Fibroblast of mammary gland (primary cell): ENCODE measurements at places on chromosomes 2 and 18.

GRCh38 chr2:96967436-96967835 lies 18.9 kb downstream of the FAM178B start:
- no peak for DNase-seq

DNA sequence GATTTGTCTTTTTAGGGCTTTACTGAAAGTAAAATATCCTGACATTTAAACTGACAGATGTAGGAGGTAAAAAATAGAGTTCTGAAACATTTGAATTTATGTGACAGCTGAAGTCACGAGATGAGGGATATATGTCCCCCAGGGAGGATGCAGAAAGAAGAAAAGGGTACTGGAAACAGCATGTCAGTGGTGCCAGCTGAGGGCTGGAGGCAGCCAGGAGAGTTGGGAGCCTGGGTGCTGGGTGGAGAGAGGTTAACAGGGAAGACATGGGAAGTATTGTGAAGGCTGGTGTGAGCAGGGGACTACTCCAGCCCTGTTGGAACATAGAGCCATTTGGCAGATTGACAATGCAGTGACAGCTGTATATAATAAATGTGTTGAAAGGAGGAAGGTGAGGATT lies 11.8 kb upstream of the MOCOS start:
- no peak for DNase-seq

- DNase-seq, result peak; percentile 63
Measured at GRCh38 chr2:176613323-176613987, 344.2 kb downstream of the MTX2 start.

DNA sequence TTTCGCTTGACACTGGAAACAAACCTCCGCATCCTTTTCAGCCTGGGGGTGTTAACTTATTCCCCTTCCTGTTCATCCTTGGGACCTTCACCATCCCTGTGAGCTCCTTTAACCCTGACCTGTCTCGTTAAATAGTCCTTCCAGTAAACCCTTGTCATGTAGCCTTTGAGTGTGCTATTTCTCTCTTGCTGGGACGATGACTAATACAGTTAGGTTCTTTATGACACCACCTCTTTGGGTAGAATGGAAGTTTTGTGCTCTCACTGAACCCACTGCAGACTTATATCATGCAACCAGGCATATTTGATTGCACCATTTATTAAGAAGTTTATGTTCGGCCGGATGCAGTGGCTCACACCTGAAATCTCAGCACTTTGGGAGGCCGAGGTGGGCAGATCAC lies 40.5 kb upstream of the GAREM1 start:
- DNase-seq, result no peak

GRCh38 chr2:157900203-157900602 lies 24.1 kb upstream of the ACVR1 start:
- no peak for DNase-seq

GRCh38 chr2:16148632-16149348 lies 208.4 kb downstream of the MYCN start:
- no peak for DNase-seq

GRCh38 chr2:33510586-33510968 lies 34.1 kb downstream of the RASGRP3 start:
- DNase-seq, result peak; percentile 38

GRCh38 chr2:241808721-241809382 lies at the start of gene NEU4:
TSS of gene NEU4 (plus strand) at chr2:241809193. CDS start at chr2:241814485, 5,292 bp downstream.
- DNase-seq, result no peak

DNA sequence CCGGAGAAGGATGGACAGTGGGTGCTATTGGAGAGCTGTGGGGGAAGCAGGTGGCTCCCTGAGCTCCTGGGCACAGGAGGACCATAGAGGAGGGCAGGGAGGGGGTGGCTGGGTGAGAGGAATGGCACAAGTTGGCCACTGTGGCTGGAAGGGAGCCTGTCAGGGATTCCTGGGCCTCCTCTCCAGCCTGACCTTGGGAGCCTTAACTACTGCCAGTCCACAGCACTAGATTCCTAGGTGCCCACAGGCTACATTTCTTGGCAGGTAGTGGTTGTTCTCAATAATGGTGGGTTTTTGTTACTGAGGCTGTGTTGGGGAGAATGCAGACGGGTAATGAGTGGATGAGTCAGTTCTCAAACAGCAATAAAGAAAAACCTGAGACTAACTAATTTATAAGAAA lies 26.0 kb downstream of the EFHD1 start:
- DNase-seq, result no peak

- DNase-seq, result no peak
Measured at GRCh38 chr18:23682472-23682871, 6.8 kb upstream of the LAMA3 start.
